Smooth muscle cell of the brain vasculature (primary cell): ENCODE measurements at places on chromosomes 3 and 15.

DNA sequence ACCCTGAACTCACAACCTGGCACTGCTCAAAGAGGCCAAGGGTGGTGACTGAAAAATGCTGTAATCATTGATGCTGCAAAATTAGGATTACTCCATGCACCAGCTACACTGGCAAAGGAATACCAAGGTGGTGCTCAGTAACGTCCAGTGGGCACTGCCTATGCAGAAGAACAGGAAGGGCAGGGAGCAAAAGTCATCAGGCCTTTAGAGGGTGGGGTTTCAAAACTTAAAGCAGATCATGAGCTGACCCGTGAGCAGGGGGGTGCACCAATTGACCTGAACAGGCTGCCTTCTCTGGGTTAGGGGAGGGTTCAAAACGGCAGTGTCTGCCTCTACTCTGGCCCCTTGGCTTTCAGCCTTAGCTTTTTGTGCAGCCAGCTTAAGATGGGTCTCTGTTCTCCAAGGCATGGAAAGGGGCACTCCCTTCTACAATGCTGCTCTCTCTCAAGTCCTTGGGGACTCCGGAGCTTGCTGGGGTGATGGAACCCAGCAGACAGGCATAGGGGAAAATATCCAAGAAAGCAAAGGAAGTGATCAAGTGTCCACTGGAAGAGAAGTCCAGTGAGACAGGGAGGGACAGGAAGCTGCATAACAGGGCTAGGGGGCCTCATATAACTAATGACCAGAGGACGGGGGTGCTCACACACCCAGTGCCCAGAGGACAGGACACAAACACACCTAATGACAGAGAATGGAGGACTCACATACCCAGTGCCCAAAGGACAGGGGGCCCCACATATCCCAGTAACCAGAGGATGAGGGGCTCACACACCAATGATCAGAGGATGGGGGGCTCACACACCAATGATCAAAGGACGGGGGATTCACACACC lies 11.4 kb downstream of the RAB6B start:
- no peak for DNase-seq

GRCh38 chr3:168002786-168003368 lies 92.8 kb downstream of the GOLIM4 start:
- DNase-seq = no peak

DNA sequence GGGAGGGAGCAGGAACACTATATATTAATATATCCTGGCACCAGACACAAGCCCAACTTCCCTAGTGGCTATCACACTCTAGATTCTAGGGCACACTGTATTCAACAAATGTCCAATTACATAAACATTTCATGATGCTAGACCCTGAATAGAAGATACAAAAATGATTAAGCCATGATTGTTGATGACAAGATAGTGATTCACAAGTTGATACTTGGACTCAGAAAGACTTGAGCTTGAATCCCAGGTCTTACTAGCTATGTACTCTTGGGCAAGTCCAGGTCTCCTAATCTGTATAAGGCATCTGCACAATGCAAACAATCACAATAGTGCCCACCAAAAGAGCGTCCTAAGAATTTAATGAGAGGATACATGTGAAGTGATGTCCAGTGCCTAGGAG lies 10.0 kb upstream of the SNTN start:
- no peak for DNase-seq

DNA sequence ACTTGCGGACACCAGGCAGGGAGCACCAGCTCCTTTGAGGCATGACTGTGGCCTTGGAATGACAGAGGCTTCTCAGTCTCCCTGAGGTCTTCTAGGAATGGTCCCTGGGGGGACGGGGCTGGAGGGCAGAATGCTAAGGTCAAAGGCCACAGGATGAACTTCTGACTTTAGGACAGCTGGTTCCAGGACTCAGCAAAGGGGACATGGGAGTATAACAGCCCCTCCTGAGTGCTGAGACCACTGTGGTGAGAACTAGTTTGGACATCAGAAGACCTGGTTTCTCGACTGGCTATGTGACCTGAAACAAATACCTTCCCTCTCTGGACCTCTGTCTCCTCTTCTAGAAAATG lies 17.8 kb downstream of the ITGA11 start:
- no peak for DNase-seq

- no peak for DNase-seq
Observed at GRCh38 chr3:151232991-151233390, 30.0 kb upstream of the GPR171 start.

DNA sequence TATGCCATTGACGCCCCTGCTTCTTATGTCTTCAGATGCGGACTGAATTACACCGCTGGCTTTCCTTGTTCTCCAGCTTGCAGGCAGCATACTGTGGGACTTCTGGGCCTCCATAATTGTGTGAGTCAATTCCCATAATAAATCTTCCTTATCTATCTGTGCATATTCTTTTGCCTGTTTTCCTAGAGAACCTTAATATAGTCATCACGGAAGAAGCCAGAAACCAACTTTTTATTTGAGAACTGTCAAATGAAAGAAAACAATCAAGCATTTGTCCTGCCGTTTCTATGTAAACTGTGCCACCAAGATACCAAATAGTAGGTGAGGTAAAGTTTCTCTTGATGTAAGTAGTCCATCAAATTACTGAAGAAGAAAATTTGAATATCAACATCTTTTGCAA lies 51.8 kb upstream of the B3GALNT1 start:
- no peak for DNase-seq

GRCh38 chr3:25604107-25604805 lies 60.5 kb downstream of the TOP2B start:
- no peak for DNase-seq

- no peak for DNase-seq
Observed at GRCh38 chr3:33041909-33042308, 55.0 kb downstream of the GLB1 start.

DNA sequence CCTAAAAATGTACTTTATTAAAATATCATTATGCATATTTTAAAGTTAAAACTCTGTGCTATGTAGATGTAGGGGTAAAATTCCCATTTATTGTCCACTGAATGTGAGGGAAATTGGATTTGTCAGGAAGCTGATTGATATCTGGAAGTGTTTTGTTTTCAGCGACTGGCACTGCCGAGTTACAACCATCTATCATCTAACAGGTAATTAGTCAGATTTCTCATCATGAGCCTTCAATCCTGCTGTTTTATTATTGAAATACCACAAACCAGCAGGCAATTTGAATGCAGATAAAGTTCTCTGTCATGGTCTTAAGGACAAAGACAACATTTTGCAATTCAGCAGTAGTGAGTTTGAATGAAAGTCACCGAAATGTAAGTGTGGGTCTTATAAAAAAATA lies 40.5 kb downstream of the ZIC1 start:
- no peak for DNase-seq
